CD4-positive, alpha-beta memory T cell (primary cell): ENCODE measurements at places on chromosomes 2 and 18. TPM values are rescaled to one million over a fixed set of nuclear protein-coding genes. Genes with fewer than 3 reads are reported as not detected.
A peak's percentile ranks its signal among the peaks of the same experiment; 100 is the strongest.

QPCT gene
- 1.2 TPM for total RNA-seq

DNA sequence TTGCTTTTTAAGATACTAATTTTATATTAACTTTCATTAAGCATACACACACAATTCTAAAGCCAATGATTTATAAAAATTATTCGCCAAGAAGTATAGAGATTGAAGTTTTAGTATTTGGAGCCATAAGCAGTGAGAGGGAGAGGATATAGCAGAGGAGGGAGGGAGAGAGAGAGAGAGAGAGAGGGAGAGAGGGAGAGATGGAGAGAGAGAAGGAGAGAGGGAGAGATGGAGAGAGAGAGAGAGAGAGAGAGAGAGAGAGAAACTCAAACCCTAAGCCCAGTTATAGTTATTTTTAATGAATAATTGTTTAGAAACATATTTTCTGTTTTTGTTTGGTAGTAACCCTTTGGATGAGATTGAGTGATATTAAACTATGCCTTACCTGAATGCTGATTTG lies 5.3 kb downstream of the TWIST2 start:
- H3K27me3 ChIP-seq = peaks cover 4% of the 10 kb centered on the region
- no peak overlapping the region for H3K4me3 ChIP-seq
- DNase-seq = no peak

- peaks cover 16% of the 10 kb centered on the region for H3K4me1 ChIP-seq
- H3K4me3 ChIP-seq = no peak overlapping the region
- no peak overlapping the region for H3K27ac ChIP-seq
- H3K36me3 ChIP-seq = no peaks in the 10 kb centered on the region
- H3K27me3 ChIP-seq = no peaks in the 10 kb centered on the region
Measured at GRCh38 chr2:15947431-15947830, 7.1 kb downstream of the MYCN start.

GRCh38 chr2:109500910-109501309 lies 112.9 kb downstream of the SEPTIN10 start:
- H3K36me3 ChIP-seq = no peaks in the 10 kb centered on the region
- H3K27ac ChIP-seq = no peak overlapping the region
- no peaks in the 10 kb centered on the region for H3K27me3 ChIP-seq
- DNase-seq = no peak
- no peaks in the 10 kb centered on the region for H3K4me1 ChIP-seq

GRCh38 chr18:67475673-67476072 lies 40.8 kb downstream of the DSEL start:
- H3K4me1 ChIP-seq = no peaks in the 10 kb centered on the region
- no peaks in the 10 kb centered on the region for H3K27me3 ChIP-seq
- H3K4me3 ChIP-seq = no peak overlapping the region
- no peak overlapping the region for H3K27ac ChIP-seq
- no peak for DNase-seq

- H3K36me3 ChIP-seq = no peaks in the 10 kb centered on the region
- no peak overlapping the region for H3K4me3 ChIP-seq
- H3K27me3 ChIP-seq = no peaks in the 10 kb centered on the region
- H3K4me1 ChIP-seq = peaks cover 30% of the 10 kb centered on the region
- no peak for DNase-seq
Measured at GRCh38 chr2:7436096-7436906, 519.1 kb downstream of the RNF144A start.

EVA1A gene
- not detected for total RNA-seq

- no peak overlapping the region for H3K4me3 ChIP-seq
- H3K27ac ChIP-seq = no peak overlapping the region
- no peaks in the 10 kb centered on the region for H3K36me3 ChIP-seq
- H3K27me3 ChIP-seq = no peaks in the 10 kb centered on the region
- peaks cover 23% of the 10 kb centered on the region for H3K4me1 ChIP-seq
Measured at GRCh38 chr2:171919453-171919852, 2.8 kb upstream of the HAT1 start.

GRCh38 chr2:46416739-46417403 lies 62.5 kb upstream of the TMEM247 start:
- H3K4me3 ChIP-seq = no peak overlapping the region
- H3K27ac ChIP-seq = no peak overlapping the region
- H3K36me3 ChIP-seq = no peaks in the 10 kb centered on the region
- H3K27me3 ChIP-seq = no peaks in the 10 kb centered on the region
- H3K4me1 ChIP-seq = no peaks in the 10 kb centered on the region

- H3K4me1 ChIP-seq = no peaks in the 10 kb centered on the region
- H3K4me3 ChIP-seq = no peak overlapping the region
- H3K36me3 ChIP-seq = peaks cover 12% of the 10 kb centered on the region
- no peak for DNase-seq
- no peaks in the 10 kb centered on the region for H3K27me3 ChIP-seq
Measured at GRCh38 chr2:38824906-38825305, 46.9 kb downstream of the GEMIN6 start.

GRCh38 chr18:13471198-13471845 lies 252.8 kb downstream of the LDLRAD4 start:
- no peak overlapping the region for H3K4me3 ChIP-seq
- peaks cover 14% of the 10 kb centered on the region for H3K4me1 ChIP-seq
- no peak for DNase-seq
- H3K27me3 ChIP-seq = no peaks in the 10 kb centered on the region
- H3K27ac ChIP-seq = no peak overlapping the region

DNA sequence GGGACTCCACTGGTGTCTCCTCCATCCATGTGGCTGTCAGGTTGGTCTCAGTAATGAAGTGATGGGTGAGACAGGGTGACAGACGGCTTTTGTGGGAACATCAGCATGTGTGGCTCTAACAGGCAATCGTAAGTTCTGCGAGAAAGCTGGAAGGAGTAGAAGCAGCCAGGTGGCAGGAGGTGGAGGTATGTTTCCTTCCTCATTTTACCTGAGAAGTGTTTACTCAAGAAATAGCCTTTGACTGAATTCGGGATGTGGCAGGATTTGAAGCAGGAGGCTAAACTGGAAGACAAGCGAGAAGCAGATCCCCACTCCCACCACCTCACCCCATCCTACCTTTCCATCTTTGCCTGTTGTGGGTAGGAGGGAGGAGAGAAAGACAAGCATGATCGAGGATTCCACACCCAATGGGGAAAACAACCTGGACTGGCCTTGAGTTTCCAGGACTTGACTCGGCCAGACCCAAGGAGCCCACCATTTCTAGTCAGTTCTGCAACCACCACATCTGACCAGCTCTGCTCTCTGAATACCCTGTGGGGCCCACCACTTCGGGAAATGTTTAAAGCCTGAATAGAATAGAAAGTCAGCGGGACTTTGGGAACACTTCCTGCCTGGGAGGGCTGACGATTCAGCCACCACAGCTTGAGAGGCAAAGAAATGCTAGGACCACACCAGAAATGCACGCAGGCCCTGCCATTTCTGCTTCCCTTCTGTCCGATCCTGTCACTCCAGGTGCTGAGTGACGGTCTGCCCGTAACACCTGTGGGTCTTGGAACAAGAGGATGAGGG lies 1.2 kb downstream of the ABCG8 start:
- no peak overlapping the region for H3K27ac ChIP-seq
- no peaks in the 10 kb centered on the region for H3K36me3 ChIP-seq
- H3K4me3 ChIP-seq = no peak overlapping the region
- H3K27me3 ChIP-seq = no peaks in the 10 kb centered on the region
- no peaks in the 10 kb centered on the region for H3K4me1 ChIP-seq

DNA sequence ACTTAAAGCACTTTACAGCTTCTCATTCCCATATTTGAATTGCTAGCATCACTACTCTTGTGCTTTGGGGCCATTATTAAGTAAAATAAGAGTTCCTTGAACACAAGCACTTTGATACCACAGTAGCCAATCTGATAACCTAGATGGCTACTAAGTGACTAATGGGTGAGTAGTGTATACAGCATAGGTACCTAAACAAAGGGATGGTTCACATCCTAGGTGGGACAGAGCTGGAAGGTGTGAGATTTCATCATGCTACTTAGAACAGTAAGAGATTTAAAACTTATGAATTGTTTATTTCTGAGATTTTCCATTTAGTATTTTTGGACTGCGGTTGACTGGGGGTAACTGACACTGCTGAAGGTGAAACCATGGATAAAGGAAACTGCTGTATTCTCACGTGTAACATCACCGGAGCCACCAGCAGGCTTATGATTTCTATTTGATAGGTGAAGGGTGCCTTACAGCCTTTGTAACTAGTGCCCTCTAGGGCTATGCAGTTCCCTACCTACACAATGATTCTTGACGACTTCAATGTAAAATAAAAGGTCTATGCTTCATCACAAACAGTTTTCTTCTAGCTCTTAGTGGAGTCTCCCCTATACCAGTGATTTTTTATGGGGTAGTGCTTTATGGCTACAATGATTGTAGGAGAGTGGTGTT lies 22.1 kb upstream of the CRIM1 start:
- H3K27me3 ChIP-seq = no peaks in the 10 kb centered on the region
- no peak overlapping the region for H3K27ac ChIP-seq
- H3K4me1 ChIP-seq = no peaks in the 10 kb centered on the region
- peak; percentile 14 for DNase-seq
- H3K4me3 ChIP-seq = no peak overlapping the region

GRCh38 chr2:3659447-3660432 lies 1.7 kb downstream of the ALLC start:
- H3K4me1 ChIP-seq = peaks cover 6% of the 10 kb centered on the region
- no peaks in the 10 kb centered on the region for H3K27me3 ChIP-seq
- H3K4me3 ChIP-seq = no peak overlapping the region
- no peak for DNase-seq

DNA sequence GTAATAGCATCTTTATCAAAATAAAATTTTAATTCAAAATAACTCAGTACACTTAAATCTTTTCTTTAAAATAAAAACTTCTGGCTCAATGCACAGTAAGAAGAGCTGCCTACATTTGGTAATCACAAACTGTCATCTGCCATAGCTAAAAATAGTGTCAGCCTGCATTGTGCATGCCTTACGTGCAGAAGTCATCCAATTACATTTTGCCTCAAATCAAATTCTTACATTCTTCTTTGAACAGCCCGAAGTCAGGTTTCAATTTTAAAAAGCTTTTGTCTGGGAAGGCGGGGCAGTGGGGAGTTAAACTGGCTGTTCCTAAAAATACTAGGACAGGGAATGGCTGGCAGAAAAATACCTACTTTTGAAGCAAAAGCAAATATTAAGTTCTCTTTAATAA lies 51.1 kb downstream of the RTN4 start:
- H3K27ac ChIP-seq = no peak overlapping the region
- H3K4me3 ChIP-seq = no peak overlapping the region
- H3K27me3 ChIP-seq = no peaks in the 10 kb centered on the region
- peaks cover 81% of the 10 kb centered on the region for H3K4me1 ChIP-seq
- H3K36me3 ChIP-seq = no peaks in the 10 kb centered on the region

GRCh38 chr2:47519604-47520301 lies 116.8 kb downstream of the MSH2 start:
- no peaks in the 10 kb centered on the region for H3K36me3 ChIP-seq
- no peak for DNase-seq
- H3K4me3 ChIP-seq = peak overlapping the region; percentile 81
- no peaks in the 10 kb centered on the region for H3K27me3 ChIP-seq
- no peak overlapping the region for H3K27ac ChIP-seq

DNA sequence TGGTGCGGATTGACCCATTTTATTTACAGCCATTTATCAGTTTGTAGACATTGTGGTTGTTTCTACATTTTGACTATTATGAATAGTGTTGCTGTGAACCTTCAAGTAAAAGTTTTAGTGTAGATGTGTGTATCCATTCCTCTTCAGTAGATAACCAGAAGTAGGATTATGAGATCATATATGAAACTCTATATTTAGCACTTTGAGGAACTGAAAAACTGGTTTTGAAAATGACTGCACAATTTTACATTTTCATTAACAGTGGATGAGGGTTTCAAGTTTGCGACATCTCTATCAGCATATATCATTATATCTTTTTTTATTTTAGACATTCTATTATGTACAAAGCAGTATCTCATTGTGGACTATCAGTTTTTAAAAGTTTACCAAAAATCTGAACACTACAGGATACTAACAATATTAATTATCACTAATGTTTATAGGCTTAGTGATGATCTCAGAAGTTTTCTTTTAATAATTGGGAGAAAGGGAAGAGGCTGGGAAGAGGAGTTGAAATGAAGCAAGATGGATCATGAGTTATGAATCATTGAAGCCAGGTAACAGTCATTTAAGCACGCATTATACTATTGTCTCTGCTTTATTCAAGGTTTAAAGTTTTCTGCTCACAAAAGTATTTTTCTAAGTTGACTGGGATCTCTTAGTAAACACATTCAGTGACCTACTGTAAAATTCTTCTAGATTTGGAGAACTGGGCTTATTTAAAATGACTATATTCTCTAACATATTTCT lies 329.0 kb upstream of the LRATD1 start:
- no peak for DNase-seq
- no peak overlapping the region for H3K4me3 ChIP-seq
- no peaks in the 10 kb centered on the region for H3K27me3 ChIP-seq
- no peaks in the 10 kb centered on the region for H3K4me1 ChIP-seq

DNA sequence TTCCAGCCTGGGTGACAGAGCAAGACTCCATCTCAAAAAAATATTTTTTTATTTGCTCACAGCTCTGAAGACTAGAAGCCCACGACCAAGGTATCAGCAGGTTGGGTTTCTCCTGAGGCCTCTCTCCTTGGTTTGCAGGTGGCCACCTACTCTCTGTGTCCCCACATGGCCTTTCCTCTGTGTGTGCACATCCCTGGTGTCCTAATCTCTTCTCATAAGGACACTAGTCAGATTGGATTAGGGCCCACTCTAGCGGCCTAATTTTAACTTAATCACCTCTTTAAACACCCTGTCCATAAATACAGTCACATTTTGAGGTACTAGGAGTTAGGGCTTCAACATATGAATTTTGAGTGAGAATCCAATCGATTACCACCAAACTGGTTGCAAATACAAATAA lies 2.0 kb upstream of the RAB3GAP1 start:
- no peaks in the 10 kb centered on the region for H3K27me3 ChIP-seq
- no peak overlapping the region for H3K27ac ChIP-seq
- H3K36me3 ChIP-seq = no peaks in the 10 kb centered on the region
- H3K4me3 ChIP-seq = no peak overlapping the region
- H3K4me1 ChIP-seq = peaks cover 26% of the 10 kb centered on the region

DNA sequence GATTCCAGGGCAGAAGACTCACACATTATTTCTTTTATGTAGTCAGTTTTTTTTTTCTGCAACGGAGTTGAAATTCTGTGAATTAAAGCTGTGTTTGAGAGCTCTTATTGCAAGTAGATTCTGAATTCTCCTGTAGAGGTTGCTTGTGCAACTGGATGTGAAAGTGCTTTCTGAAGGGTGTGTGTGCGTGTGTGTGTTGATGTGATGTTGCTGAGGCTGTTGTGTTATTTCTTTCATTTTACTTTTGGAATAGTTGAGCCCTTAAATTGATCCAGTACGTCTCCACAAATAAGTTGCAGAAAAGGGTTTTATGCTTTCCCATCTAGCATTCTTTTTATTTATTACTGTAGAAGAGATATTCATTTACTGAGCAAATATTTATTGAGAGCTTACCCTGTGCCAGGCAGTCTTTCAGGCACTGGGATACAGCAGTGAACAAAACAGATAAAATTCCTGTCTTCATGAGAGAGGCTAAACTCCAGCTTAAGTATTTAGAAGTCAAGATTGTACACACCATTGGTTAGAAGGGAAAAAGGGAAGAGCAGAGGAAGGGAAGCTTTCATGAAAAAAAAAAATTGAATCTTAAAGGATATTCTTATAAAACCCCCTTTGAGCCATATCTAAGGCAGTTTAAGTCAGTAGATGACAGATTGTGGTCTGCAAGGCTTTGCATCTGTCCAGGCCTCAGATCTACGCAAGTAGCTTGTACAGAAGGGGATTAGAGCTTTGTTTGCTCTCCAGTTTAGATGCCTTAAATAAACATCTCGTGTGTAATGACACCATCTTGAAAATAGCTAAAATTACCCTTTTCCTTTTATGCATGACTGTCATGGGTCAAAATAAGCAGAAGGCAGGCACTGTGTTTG lies 58.2 kb downstream of the MYO1B start:
- no peaks in the 10 kb centered on the region for H3K36me3 ChIP-seq
- H3K27me3 ChIP-seq = no peaks in the 10 kb centered on the region
- no peak overlapping the region for H3K27ac ChIP-seq
- H3K4me3 ChIP-seq = no peak overlapping the region
- H3K4me1 ChIP-seq = no peaks in the 10 kb centered on the region

MEP1B gene
- not detected for total RNA-seq
